HCT116 (cell line): ENCODE measurements at places on chromosomes 6 and 20.

- H3K27me3 ChIP-seq: no peaks in the 10 kb centered on the region
- H3K4me1 ChIP-seq: no peaks in the 10 kb centered on the region
- no peak for DNase-seq
- H3K36me3 ChIP-seq: no peaks in the 10 kb centered on the region
Measured at GRCh38 chr20:55322745-55323144, 682.6 kb downstream of the CBLN4 start.

DNA sequence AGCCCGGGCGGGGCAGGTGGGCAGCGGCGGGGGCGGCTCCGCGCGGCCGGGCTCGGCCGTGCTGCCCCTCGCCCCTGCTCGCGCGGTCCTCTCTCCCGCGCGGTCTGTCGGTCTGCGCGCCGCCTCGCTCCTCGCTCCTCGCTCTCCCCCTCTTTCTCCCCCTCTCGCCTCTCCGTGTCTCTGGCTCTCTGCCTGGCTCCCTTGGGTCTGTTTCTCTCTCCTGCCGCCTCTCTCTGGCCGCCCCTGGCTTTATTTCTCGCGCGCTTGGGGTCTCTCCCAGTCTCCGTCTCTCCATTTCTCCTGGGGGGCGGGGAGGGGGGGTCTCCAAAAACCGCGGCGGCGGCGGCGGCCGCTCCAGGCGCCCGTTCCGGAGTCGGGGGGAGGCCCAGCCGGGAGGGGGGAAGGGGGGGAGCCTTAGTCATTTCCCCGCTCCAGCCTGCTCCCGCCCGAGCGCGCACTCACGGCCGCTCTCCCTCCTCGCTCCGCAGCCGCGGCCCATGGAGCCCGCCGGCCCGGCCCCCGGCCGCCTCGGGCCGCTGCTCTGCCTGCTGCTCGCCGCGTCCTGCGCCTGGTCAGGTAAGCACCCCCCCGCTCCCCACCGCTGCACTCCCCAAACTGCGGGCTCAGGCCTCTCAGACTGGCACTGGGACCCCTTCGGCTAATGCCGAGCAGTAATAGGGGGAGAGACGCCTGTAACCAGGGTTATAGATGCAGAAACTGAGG, at the start of gene SIRPA:
Gene SIRPA (plus strand): TSS at position 457 of the 723 bp plus-strand sequence. CDS start 41 bp downstream, at position 498.
- H3K4me1 ChIP-seq: peaks cover 51% of the 10 kb centered on the region
- H3K4me3 ChIP-seq: peak within 1 kb of the TSS; percentile 88
- no peaks in the 10 kb centered on the region for H3K36me3 ChIP-seq
- peak within 1 kb of the TSS; percentile 81; the same call in 1 of the 2 replicates for H3K27ac ChIP-seq
- no peak for DNase-seq
- no peaks in the 10 kb centered on the region for H3K27me3 ChIP-seq

GRCh38 chr6:1334684-1335083, 22.8 kb downstream of the FOXQ1 start:
- no peaks in the 10 kb centered on the region for H3K36me3 ChIP-seq
- peaks cover 9% of the 10 kb centered on the region; the same call in 1 of the 2 replicates for H3K4me1 ChIP-seq
- H3K4me3 ChIP-seq: no peak overlapping the region
- H3K27me3 ChIP-seq: no peaks in the 10 kb centered on the region
- DNase-seq: no peak

DNA sequence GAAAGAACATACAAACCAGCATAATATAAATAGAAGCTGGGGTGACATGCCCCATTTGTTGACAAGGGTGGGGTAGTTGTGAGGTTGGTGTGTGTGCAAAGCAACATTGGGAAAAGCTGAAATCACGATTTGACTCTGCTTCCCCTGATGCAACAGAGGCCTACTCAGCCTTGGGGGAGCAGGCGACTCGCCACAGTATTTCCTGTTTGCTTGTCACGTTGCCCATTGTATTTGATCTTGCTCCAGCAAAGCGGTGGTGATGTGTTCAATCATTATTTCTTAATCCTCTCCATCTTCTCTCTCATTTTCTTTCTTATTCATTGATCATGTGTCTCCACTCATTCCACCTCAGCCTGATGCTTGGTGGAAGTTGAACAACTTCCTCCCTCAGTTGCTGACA, 165.8 kb upstream of the CITED2 start:
- peak overlapping the region; percentile 10; the same call in 1 of the 2 replicates for H3K4me3 ChIP-seq
- peaks cover 5% of the 10 kb centered on the region; the same call in 1 of the 2 replicates for H3K4me1 ChIP-seq
- no peaks in the 10 kb centered on the region for H3K36me3 ChIP-seq
- no peaks in the 10 kb centered on the region for H3K27me3 ChIP-seq
- no peak for DNase-seq
- H3K27ac ChIP-seq: no peak overlapping the region

DNA sequence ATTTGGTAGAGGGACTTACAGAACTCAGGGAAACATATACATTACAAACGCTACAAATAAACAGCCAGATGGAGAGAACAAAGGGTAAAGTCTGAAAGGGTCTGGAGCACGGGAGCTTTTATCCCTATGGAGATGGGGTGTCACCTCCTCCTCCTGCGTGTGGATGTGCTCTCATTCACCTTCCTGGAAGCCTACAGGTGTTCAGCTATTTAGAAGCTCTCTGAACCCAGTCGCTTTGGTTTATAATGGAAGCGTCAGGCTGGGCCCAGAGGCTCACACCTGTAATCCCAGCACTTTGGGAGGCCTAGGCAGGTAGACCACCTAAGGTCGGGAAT, 17.7 kb upstream of the ITCH start:
- no peak overlapping the region for H3K27ac ChIP-seq
- peaks cover 19% of the 10 kb centered on the region for H3K4me1 ChIP-seq
- no peak for DNase-seq

GRCh38 chr20:5065879-5066383, 53.8 kb downstream of the PCNA start:
- no peak overlapping the region for H3K4me3 ChIP-seq
- H3K27me3 ChIP-seq: no peaks in the 10 kb centered on the region
- no peaks in the 10 kb centered on the region for H3K36me3 ChIP-seq
- DNase-seq: peak; percentile 88

- no peak overlapping the region for H3K4me3 ChIP-seq
- H3K36me3 ChIP-seq: peaks cover 23% of the 10 kb centered on the region
- DNase-seq: no peak
Measured at GRCh38 chr6:24788031-24788665, 10.6 kb downstream of the ARMH2 start.
